ENCODE measurements at places on chromosomes 11 and 22. TPM values are rescaled to one million over a fixed set of nuclear protein-coding genes. Genes with fewer than 3 reads are reported as not detected.

The APLNR gene
- total RNA-seq: not detected

The OR52B2 gene
- not detected for total RNA-seq

The BATF2 gene
- total RNA-seq: under 0.01 TPM

The SCGB1C1 gene
- total RNA-seq: not detected

The MCM5 gene
- 6.5 TPM for total RNA-seq

The FGF4 gene
- not detected for total RNA-seq

The CLNS1A gene
- total RNA-seq: 204 TPM

The TP53AIP1 gene
- not detected for total RNA-seq

The CSNK2A3 gene
- total RNA-seq: 2.1 TPM

The PRODH gene
- total RNA-seq: not detected

The CD248 gene
- total RNA-seq: 52.9 TPM

The AQP11 gene
- total RNA-seq: 8.9 TPM

The FUT4 gene
- total RNA-seq: 6.1 TPM

The ALDH3B2 gene
- not detected for total RNA-seq

The GNG3 gene
- total RNA-seq: not detected

The LARGE2 gene
- total RNA-seq: not detected

The FADD gene
- 47.7 TPM for total RNA-seq

The DRD4 gene
- not detected for total RNA-seq

The ENTHD1 gene
- not detected for total RNA-seq

The C22orf42 gene
- total RNA-seq: not detected

The CRYBA4 gene
- total RNA-seq: not detected

The PPFIBP2 gene
- 6.8 TPM for total RNA-seq

The OR5T1 gene
- not detected for total RNA-seq

The MPPED1 gene
- not detected for total RNA-seq

The DLG2 gene
- 2.1 TPM for total RNA-seq

The HOATZ gene
- total RNA-seq: not detected
